NCI-H187 treated with DMSO at 0.1 percent for 48 hours (cell line): ENCODE measurements at places on chromosomes 3 and 15.

GRCh38 chr3:10557781-10558373 is 52.5 kb upstream of the ATP2B2 start:
- DNase-seq, result no peak

- DNase-seq, result no peak
Measured at GRCh38 chr15:76310475-76311099, 682 bp downstream of the ETFA start.

- DNase-seq, result no peak
Measured at GRCh38 chr3:137020315-137020714, 62.5 kb downstream of the IL20RB start.

- no peak for DNase-seq
Measured at GRCh38 chr3:8607234-8608040, 37.2 kb downstream of the SSUH2 start.

DNA sequence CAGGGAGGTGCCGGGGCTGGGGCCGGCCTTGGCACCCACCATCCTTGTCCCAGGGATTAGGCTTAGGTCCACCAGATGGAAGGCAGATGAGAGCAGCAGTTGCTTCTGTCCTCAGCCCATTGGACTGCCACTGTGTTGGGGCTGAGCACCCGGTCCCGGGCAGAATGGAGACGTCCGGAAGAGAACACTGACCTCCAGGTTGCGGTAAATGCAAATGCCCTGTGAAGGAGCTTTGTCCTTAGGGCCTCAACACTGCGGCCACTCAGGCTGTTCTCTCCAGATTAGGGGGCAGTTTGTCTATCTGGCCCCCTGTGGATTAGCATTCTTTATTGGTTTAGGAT is at the start of gene SERINC4:
TSS of gene SERINC4 (minus strand) at position 276 of the 341 bp plus-strand sequence. CDS start at position 42, 234 bp downstream.
- DNase-seq, result no peak

GRCh38 chr15:70098461-70099166 is 897 bp upstream of the TLE3 start:
- DNase-seq, result no peak

- no peak for DNase-seq
Measured at GRCh38 chr15:59154243-59154642, 49.3 kb downstream of the CCNB2 start.

DNA sequence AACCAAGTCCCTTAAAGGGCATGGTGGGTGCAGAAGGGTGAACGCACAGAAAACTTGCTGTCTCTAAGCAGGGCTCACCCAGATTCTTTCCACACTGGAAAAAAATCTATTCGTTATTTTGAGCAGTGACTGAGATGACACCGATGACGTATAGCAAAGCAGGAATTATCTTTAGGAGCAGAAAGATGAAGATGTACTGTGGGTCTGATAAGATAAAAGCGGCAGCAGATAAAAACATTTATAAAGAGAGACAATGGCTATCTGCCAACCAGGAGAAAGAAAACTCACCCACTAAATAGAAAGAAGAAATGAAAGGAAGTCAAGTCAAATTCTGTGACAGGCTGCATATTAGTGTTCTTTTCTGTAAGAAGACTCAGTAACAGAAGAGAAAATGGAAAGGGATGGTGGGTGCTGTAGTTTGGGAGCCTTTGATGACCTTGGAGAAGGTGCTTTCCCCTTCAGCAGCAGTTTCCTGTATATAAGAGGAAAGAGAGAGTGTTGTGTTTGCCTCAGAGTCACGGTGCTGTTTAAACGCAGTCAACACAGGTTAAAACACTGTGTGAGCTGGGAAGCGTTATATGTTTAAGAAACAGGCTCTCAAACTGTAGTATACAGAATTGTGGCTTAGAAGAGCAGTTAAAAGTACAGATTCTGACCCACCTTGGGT is 111.6 kb downstream of the AQP9 start:
- DNase-seq, result no peak

DNA sequence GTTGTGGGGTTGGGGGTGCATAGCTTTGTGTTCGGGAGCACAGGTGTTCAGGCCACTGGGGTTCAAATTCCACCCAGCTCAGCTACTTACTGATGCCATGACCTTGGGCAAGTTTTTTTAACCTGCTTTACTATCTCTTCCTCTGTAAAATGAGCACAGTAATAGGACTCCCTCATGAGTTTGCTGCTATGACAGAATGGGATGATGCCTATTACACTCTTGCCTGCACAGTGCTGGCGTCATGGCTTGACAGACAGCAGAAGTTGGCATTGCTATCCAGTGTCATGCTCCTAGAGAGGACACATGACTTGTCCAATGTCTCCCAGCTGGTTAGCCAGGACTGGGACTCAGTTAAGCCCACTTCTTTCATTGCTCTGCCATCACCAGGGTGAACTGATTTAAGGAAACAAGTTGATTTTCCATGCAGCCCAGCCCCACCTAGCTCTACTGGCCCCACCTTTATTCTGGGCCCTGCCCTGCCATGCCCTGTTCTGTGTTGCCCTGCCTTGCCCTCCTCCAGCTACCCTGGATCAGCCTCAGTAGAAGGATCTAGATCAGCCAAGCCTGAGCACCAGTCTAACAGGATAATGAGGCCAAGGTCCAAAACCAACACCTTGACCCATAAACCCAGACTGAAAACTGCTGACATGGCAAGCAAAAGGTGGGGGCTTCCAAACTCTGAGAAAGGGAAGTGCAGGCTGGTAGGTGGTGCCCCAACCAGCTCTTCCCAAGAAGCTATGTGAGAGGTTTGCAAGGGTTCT is 155.8 kb upstream of the ATP11B start:
- no peak for DNase-seq

DNA sequence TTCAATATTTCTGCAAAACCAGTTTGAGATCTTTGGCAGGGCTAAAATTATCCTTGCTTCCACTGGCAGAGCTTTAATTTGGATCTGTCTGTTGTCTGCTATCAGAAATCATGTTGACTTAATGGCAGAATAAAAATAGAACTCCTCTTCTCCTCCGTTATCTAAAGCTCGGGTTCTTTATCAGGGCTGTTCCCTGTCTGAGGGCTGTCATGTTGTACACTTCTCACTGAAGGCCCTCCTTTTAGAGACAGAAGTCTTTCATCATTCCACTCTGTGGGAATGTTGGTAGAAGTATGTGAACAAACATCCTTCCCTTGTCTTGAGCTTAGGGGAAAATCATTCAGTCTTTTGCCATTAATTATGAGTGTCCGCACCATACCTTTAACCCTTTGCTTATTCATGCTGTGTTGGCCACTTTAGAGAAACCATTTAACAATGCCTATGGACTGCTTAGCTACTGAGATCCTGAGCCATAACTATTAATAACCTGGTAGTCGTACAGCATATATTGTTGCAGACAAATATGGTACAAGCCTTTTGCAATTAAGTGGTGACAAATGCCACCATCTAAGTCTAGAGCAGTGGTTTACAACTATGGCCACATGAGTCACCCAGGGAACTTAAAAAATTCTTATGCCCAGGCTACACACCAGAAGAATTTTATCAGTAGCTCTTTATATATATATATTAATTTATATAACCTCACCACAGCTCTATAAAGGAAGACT is 226.0 kb upstream of the TPM1 start:
- DNase-seq, result no peak

GRCh38 chr15:58585693-58586443 is 154.1 kb downstream of the LIPC start:
- DNase-seq, result no peak

DNA sequence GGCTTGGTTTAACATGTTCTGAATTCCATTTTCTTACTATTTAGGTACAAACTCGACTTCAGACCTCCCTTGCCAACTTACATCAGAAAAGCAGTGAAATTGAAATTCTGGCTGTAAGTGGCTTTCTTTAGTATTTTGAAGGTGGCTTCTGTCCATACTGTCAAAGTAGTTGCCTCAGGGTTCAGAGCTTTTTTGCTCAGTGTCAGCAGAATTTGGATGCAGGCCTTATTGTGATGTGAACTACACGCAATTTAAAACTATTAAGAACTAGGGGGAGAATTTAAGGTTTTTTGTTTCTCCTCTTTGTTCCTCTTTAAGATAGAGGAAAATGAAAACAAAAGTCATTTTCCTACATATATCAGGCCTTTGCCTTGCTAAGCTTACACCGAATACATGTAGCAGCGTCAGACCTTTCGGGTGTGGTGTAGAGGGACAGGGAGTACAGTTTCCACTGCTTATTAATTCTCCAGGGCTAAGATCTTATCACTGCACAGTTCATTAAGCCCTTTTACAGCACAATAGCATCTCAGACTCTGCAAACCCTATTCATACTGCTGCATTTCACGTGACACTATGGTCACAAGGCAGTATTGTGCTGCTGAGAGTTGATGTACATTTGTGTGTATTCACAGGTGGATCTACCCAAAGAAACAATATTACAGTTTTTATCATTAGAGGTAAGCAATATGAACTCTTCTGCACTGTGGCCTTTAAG is 6.7 kb downstream of the SRP14 start:
- DNase-seq, result no peak

GRCh38 chr3:150255413-150255812 is 152.7 kb upstream of the TSC22D2 start:
- no peak for DNase-seq

DNA sequence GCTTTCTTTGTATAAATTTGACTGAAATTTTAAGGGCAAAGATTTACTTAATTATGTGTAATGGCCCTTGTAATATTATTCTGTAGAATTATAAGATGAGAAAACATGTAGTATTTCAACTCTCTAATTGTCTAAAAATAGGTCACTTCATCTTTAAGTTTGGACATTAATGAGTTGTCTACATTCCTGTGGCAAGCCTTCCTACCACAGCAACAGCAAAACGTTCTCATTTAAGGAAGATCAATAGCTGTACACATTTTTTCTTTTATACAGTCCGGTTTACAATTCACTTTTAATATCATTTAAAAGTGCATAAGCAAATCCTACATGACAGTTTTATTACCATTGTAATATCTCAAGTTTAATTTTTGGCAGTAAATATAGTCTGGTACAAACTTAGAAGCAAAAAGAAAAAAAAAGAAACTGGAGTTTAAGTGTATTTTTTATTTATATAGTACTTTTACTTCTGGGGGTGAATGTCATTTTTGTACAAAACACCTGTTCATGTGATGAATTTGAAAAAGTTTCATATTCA is 501.8 kb downstream of the ZPLD1 start:
- no peak for DNase-seq

DNA sequence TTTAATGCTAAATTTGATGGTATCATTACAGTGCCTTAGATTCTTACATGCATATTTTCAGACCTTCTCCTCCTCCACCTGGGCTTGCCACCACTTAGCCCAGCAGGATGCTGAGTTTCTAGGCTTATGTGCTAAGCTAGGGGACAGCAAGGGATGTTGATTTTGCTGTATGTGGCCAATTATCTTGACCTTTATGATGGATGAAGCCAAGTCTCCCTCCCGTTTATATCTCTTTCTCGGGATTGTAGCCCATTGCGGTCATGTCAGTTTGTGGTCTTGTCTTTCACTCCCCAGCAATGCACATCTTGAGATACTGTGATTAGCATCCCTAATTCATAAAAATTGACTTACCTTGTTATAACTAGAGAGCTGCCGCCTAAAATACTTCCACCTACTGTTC is 278.7 kb upstream of the SOX2 start:
- no peak for DNase-seq

- no peak for DNase-seq
Measured at GRCh38 chr3:85939074-85939482, 980.3 kb downstream of the CADM2 start.

GRCh38 chr3:124620600-124621063 is 109.6 kb upstream of the UMPS start:
- DNase-seq, result no peak

GRCh38 chr15:91445695-91446228 is 345.7 kb downstream of the SV2B start:
- no peak for DNase-seq

GRCh38 chr15:48149858-48150257 is 28.2 kb downstream of the MYEF2 start:
- DNase-seq, result no peak

DNA sequence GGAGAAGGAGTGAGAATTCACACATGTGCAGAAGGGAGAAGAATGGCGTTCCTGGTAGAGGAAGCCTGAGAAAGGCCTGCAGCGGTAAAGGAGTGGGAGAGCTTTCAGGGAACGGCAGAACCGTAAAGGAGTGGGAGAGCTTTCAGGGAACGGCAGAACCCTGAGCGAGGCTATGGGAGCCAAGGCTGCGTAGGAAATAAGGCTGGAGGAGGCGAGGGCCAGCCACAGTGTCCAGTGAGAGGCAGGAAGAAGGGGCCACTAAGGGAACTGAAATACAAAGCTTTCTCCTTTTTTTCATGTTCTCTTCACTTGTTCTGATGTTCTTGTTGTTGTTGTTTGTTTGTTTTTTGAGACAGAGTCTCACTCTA is 41.6 kb downstream of the GOLGA6L10 start:
- no peak for DNase-seq

GRCh38 chr3:44242721-44243120 is 1.0 kb downstream of the TOPAZ1 start:
- DNase-seq, result no peak

- DNase-seq, result peak; percentile 4
Measured at GRCh38 chr3:9932843-9933560, 632 bp upstream of the CRELD1 start.

DNA sequence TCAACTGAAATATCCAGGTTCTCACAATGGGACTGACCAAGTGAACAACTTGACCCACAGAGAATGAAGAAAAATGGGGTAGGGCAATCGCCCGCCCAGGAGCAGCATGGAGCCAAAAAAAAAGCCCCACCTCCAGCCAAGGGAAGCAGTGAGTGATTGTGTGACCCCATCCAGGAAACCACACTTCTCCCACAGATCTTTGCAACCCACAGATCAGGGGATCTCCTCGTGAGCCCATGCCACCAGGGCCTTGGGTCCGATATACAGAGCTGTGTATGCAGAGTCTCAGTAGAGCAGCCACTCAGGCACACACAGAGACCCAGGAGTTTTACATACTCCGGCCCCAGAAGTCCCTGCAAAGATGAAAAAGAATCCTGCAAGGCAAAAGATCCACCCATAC is 35.7 kb downstream of the PYGO1 start:
- DNase-seq, result no peak

DNA sequence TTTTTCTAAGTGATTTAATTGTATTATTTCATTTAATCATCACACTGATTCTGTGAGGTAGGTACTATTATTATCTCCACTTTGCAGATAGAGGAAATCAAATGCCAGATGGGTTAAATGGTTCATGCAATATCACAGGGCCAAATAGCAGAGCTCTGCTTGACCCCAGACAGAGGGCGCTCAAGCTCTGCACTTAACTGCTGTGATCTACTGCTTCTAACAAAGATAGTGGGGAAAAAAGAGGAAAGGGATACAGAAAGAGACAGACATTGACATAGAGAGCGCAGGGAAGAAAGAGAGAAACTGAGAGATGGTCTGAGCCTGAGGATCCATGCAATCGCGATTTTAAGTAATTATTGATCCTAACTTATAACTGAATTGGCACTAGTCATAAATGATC is 279.1 kb upstream of the THRB start:
- no peak for DNase-seq

GRCh38 chr3:11716573-11717290 is 73.0 kb upstream of the VGLL4 start:
- no peak for DNase-seq

GRCh38 chr3:129323651-129324294 is 45.1 kb downstream of the HMCES start:
- DNase-seq, result no peak

GRCh38 chr3:72461787-72462186 is 386.5 kb downstream of the SHQ1 start:
- no peak for DNase-seq
